ENCODE measurements at places on chromosomes 5 and 9.

DNA sequence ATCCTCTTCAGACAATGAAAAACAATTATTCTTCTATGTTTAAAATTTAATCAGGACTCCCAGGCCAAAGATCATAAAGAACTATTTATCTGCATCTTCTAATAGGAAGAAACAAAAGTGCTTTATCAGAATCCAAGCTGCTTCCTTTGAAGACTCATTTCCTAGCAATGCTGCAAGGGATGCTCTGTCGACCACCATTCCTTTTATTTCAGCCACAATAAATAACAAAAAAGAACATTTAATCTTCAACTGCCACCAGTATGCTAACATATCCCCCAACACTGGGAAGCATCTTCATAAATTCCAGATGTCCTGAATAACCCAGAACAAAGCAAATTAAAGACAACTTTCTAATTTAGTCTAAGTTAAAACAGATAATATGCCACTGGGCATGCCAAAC lies 68.7 kb downstream of the PKD2L2 start:
- no peak for DNase-seq

GRCh38 chr5:5270161-5270560 lies 130.0 kb downstream of the ADAMTS16 start:
- DNase-seq: no peak

GRCh38 chr9:2639786-2640185 lies 18.2 kb downstream of the VLDLR start:
- DNase-seq: no peak

- DNase-seq: no peak
Observed at GRCh38 chr5:140259500-140259899, 43.4 kb downstream of the PFDN1 start.

DNA sequence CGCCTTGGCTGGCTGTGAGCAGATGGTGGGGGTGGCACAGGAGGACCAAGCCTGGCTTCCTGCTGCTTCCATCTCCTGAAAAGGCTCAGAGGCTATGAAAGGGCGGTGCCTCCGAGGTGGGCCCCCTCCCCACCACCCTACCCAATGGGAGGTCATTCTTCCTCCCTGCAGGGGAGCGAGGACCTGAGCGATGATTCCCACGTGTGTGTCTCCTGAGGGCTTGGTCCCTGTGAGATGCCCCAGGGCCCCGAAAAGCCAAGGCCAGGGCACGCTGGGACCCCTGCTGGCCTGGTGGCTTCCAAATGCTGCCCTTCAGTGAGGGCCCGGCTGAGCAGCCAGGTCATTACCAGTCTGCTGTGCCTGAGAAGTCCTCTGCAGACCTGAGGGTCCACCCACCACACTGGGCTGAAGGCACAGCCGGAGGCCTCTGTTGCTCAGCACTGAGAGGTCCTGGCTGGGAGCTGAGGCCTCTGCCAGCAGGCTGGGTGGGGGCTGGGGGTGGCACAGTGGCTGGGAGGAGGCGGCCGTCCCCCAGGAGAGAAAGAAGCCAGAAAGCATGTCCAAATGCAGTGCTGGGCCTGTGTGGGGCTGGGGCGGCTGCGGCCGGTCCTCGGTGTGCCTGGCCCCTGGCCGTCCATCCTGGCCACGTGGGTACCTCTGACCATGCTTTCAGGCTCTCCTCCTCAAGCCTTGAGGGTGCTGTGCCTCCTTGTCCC lies 14.0 kb upstream of the SLC6A19 start:
- DNase-seq: no peak

DNA sequence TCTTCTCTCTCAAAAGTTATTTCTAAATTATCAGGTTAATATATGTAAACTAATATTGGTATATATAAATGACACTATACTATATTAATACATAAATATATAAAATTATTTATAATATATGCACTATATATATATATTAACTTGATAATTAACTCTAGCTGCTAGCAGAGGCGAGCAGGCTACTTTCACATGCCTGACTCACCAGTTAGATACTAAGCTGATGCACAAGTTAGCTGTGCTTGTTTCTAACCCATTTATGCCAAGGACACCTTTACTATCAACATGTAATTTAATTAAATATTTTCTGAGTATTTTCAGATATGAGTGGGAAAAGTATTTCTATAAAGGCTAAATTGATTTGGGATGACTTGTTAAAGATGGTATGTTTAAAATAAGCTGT lies 70.1 kb downstream of the TRIO start:
- no peak for DNase-seq

GRCh38 chr9:93191354-93191660 lies 7.4 kb downstream of the WNK2 start:
- DNase-seq: no peak

GRCh38 chr5:15510092-15510491 lies 10.1 kb downstream of the FBXL7 start:
- no peak for DNase-seq

DNA sequence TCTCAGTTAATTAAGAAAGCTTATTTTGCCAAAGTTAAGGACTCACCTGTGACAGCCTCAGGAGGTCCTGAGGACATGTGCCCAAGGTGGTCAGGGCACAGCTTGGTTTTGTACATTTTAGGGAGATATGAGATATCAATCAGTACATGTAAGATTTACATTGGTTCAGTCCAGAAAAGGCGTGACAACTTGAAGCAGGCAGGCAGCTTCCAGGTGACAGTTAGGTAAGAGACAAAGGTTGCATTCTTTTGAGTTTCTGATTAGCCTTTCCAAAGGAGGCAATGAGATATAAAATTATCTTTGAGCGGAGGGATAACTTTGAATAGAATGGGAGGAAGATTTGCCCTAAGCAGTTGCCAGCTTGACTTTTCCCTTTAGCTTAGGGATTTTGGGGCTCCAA lies 47.8 kb downstream of the SLC1A1 start:
- DNase-seq: no peak

GRCh38 chr5:75051217-75051751 lies 1.1 kb downstream of the GCNT4 start:
- DNase-seq: no peak

- no peak for DNase-seq
Observed at GRCh38 chr5:178377583-178378270, 145.1 kb upstream of the PHYKPL start.

- DNase-seq: no peak
Observed at GRCh38 chr5:13186177-13186576, 758.3 kb downstream of the DNAH5 start.

GRCh38 chr9:93984860-93985259 lies 29.7 kb upstream of the BARX1 start:
- no peak for DNase-seq

- DNase-seq: no peak
Observed at GRCh38 chr9:114283551-114284111, 39.3 kb upstream of the ORM1 start.

DNA sequence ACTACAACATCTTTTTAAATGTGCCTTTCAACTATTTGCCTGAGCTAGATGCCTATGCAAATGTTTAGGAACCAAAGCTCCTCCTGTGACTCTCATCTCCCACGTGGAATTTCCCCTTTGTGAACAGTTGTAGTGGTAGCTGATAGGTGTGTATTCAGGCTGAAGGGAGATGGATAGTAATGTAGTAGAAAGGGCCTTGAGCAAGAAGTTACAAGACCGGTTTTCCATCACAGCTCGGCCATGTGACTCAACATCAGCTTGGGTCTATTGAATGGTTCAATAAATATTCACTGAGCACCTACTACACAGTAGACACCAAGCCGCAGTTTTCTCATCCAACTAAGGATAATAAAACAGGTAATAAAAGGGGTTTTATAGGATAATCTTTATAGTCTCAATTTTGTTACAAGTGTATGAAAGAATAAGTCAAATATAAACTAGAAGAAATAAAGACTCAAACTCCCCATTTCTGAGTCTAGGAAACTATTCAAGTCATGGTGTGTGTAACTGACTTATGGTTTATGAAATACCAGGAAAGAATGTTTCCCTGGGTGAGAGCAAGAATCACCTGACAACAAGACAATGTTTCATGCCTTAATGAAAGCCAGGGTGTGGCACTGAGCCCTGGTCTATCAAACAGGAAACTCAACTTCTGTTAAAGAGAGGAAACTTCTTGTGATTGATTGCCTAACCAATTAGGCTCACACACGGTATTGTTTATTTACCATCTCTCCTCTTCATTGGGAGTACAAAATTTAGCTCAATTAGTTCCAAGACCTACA lies 187.1 kb upstream of the SPEF2 start:
- no peak for DNase-seq

DNA sequence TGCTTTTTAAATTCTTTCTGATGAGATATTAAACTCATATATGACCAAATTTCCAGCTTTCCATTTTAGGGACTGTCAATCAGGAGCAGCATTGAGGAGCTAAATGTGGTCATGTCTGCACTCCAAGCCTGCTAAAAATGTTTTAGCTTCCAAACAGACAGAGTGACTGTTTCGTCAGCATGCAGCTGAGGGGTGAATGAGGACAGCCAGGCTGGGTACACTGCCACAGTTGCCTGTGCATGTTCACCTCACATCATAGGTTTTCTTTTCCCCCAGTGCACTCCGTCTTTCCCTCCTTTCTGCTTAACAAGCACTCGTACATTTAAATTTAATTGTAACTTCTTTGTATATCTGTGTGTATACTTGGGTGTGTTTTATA lies 138.1 kb downstream of the ARRDC3 start:
- no peak for DNase-seq

DNA sequence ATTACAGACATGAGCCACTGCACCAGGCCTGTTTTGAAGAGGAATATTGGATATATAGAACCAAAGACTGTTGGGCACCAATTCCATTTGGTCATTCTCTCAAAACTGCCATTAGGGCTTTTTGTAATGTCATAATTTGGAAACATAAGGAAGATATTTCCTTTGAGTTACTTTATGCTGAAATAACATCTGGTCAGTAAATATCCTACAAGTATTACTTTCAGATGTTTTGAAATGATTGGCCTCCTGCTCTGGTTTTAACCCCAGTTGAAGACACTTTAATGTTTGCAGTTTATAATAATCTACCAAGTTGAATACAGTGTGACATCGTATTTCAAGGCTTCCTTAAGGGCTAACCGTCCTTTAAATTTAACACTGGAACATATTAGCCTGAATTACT lies 33.6 kb downstream of the LRRTM2 start:
- no peak for DNase-seq

DNA sequence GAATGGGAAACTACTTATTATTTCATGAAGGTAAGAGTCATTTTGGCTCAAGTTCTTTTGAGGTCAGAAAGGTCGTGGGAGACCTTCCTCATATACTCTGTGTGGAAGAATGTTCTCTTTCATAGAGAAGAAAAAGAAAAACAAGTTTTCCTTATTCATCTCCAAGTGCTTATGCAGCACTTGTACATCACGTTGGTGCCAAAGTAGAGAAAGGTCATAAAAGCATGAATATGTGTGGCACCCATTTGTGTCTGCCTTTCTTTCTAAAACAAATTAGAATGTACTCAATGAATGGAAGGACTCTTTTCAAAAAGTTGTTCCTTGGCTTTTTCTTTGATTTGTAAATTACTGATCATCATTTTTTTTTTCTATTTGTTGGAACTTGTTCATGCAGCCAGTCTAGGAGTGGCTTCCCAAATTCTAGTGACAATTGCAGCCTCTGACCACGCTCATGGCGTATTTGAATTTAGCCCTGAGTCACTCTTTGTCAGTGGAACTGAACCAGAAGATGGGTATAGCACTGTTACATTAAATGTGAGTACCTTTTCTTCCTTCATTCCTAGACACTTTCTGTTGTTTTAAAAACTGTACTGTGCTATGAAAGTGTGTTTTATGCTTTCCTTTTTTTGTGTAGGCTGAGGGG lies 122.4 kb downstream of the ADGRV1 start:
- DNase-seq: no peak

- no peak for DNase-seq
Observed at GRCh38 chr5:32520356-32520755, 65.0 kb upstream of the SUB1 start.

DNA sequence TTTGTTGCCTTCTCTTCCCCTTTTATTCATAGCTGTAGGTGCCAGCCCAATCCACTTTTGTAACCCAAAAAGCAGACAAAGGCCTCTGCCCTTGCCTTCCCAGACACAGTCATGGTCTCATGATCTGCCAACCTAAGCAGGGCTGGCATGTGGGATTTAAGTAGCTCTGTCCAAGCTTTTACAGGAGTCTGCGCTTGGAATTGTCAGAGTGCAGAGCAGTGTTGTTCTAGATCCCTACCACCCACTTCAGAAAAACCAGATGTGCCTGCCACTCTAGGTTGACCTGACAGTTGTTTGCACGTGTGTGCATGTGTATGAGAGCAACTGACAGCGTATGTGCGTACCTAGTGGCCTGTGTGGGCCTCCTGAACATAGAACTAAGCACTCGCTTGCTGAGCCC lies 87.8 kb upstream of the SPRY4 start:
- DNase-seq: no peak

DNA sequence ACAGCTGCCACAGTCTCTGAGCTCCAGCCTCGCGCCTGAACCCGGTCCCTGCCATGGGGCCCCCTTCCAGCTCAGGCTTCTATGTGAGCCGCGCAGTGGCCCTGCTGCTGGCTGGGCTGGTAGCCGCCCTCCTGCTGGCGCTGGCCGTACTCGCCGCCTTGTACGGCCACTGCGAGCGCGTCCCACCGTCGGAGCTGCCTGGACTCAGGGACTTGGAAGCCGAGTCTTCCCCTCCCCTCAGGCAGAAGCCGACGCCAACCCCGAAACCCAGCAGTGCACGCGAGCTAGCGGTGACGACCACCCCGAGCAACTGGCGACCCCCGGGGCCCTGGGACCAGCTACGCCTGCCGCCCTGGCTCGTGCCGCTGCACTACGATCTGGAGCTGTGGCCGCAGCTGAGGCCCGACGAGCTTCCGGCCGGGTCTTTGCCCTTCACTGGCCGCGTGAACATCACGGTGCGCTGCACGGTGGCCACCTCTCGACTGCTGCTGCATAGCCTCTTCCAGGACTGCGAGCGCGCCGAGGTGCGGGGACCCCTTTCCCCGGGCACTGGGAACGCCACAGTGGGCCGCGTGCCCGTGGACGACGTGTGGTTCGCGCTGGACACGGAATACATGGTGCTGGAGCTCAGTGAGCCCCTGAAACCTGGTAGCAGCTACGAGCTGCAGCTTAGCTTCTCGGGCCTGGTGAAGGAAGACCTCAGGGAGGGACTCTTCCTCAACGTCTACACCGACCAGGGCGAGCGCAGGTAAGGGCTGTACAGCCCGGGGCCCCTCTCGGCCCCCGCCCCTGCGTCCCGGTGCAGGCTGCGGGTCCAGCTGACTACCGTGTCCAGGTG lies 509 bp downstream of the LVRN start:
- DNase-seq: no peak

- no peak for DNase-seq
Observed at GRCh38 chr9:84697509-84698114, 28.1 kb downstream of the NTRK2 start.

GRCh38 chr9:136674786-136675349 lies 12.2 kb downstream of the EGFL7 start:
- DNase-seq: no peak

- no peak for DNase-seq
Observed at GRCh38 chr9:68851657-68852056, 146.6 kb downstream of the PIP5K1B start.

DNA sequence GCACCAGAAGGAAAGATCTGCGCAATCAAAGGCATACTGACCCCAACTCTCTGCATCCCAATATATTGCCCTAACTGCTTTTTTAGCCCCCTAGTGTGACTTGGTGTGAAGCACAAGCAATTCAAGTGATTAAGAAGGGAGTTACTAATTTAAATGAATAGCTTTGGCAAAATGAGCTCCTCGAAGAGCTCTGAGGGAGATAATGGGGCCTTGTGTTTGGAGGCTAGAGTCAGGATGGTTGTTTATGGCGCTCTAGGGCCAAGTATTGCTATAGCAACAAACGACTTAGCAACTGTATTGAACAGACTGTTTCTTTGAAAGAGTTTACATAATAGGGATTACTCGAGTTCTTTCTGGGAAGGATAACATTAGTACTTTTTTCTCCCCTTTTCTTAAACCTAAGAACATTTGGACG lies 11.5 kb upstream of the C5orf58 start:
- no peak for DNase-seq

Data from stimulated activated CD8-positive, alpha-beta memory T cell treated with anti-CD3 and anti-CD28 coated beads, Interleukin-4, amount 100 ng/mL, for 1 hour (primary cell).